SK-N-SH treated with all-trans-retinoic acid at 6 μM for 48 hours (cell line): ENCODE measurements at places on chromosomes 7 and 10.
A peak's percentile ranks its signal among the peaks of the same experiment; 100 is the strongest.

DNA sequence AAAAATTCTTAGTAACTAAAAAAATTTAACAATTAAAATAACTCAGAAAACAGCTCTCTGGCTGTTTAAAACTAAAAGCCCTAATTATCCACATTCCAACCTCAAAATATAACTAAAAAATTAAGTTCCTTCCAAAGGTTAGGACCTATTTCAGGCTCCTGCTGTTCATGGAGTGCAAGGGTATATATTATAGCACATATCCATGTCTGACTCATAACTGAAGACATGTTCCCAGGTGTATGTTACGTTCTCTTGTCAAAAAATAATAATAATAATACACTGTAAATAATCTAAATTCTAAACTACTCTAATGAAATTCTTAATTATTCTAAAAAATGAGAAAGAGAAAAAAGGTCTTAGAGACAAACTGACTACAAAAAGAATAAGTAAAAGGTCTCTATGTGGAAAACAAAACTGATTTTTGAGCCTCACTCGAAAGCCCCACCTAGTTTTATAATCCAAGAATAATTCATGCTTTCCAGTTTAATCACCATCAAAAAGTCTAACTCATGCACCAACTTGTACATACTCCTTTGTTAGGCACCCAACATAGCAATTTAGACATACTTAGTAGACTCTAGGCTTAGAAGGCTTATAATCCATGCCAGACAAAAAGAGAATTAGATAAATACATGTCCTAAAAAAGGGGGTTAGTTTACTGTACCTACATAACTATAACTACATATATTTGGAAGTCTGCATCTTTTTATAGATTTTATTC lies 171.4 kb downstream of the KMT2E start:
- ATAC-seq, result no peak

- ATAC-seq, result no peak
Observed at GRCh38 chr10:8389630-8390029, 335.1 kb downstream of the GATA3 start.

- ATAC-seq, result peak; percentile 31; the same call in 2 of the 3 replicates
Observed at GRCh38 chr7:46291601-46292150, 370.6 kb upstream of the IGFBP3 start.

DNA sequence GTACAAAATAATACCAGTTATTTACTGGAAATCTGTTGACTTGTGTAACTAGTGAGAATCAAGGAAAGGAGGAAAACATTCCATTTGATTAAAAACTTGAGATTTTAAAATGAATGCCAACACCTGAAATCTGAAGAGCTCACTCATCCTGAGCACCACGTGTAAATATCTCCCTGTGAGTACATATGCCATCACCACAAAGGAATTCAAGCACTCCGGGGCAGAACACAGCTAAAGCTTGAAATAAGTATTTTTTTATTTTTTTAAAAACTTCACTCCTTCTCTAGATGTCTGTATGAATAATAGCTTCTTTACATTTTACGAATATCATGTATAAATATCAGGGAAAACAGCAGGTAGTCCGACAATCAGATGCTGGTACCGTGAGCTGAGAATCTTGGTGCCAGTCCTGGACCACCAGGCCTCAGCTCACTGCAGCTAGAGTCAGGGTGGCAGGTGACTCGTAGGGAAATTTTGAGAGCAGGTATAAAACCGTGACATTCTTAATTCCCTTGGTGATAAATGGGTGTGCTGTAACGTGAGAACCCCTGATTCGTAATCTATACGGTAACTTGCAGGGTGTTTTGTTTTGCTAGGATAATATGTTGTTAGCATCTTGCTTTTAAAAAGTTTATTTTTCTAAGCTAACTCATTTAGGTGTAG lies 12.7 kb downstream of the LMTK2 start:
- ATAC-seq, result peak; percentile 96

- no peak for ATAC-seq
Observed at GRCh38 chr10:123997486-123998196, 95.8 kb downstream of the CHST15 start.

GRCh38 chr7:130409067-130409711 lies 28.9 kb downstream of the CPA1 start:
- peak; percentile 88 for ATAC-seq
